ENCODE measurements at places on chromosomes 6 and 20.

DNA sequence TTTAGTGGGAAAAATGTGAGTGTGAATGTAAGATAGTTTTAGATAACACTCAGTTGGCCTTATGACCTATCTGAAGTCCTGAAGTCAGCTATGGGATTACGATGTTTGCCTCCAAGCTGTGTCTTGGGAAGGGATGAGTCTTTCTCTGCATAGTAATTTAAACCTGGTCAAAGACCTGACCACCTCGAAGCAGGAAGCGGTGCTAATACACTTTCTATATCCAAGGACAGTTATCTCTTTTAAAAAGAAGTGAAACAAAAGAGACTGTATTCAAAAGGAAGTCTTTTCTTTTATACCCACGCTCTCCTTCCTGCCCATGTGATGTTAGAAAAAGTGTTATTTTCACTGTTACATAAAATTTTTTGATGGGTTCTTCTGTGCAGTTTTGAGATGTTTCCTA is 94.9 kb downstream of the JARID2 start:
- no peak for DNase-seq

DNA sequence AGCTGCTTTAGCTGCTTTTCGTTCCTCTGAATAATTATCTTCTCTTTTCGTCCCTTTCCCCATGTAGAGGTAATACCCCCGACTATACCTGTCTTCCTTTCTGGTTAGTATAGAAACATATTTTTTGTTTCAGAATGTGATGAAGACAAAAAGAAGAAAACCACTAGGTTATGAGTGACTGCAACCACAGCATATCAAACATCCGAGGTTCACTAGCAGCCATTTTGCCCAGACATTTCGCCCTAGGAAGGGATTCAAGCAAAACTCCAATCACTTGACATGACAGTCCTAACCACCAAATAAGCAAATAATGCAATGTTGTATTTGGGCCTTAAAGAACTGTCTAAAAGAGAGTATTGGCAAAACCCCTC is 9.4 kb downstream of the SNX5 start:
- DNase-seq = no peak

DNA sequence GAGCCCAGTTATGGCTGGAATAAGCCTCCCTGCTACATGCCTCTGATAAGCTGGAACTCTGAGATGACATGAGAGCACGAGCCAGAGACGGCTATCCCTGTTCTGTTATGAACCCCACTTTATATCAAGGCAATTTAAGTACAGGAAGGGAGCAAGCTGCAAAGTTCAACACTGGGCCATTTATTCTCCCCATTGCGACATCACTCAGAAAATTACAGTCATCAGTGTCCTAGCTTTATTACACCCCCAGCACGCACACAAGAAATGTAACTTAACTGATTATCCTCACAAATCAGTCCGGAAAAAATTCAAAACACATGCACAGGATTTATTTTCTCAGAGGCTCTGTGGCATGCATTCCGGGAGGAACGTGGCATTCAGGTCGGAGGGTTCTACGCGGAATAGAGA is 125.3 kb upstream of the SLC2A12 start:
- no peak for DNase-seq

DNA sequence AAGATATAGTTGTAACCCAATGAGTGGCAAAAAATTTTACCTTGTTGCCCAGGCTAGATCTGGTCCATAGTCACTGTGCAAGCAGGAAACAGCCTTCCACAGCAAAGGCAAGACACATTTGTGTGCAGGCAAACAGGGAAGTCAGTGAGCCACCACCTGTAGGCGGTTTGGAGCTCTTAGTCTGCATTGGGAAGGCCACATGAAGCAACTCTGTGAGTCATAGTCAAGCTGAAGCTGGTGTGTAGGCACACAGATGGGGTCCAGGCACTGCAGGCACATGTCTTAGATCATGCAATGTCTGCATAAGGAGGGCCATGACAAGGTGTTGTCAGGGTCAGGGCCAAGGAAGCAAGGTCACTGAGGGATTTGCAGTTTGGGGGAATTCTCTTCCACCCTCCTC is 543.2 kb upstream of the EPHA7 start:
- DNase-seq = no peak

- DNase-seq = no peak
Measured at GRCh38 chr20:40741507-40742106, 52.6 kb upstream of the MAFB start.

GRCh38 chr20:62156592-62157386 is 13.2 kb downstream of the SS18L1 start:
- DNase-seq = peak; percentile 55

DNA sequence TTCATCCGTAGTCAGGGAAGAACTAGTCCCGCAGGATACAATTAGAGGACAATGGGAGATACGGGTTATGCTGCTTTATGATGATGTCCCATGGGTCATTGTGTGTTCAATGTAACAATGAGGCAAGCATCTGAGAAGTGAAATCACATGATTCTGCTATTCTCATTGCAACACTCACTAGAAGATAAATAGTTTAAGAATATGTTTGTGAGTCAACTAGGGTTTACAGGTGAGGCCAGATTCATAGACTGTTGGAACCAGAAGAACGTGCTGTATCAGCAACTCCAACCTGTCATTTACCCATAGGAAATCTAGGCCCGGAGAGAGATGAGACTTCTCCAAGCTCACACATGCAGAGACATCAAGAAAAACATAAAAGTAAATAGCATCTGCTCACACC is 80.8 kb downstream of the SCML4 start:
- no peak for DNase-seq

GRCh38 chr6:134984821-134985220 is 34.9 kb upstream of the ALDH8A1 start:
- no peak for DNase-seq

DNA sequence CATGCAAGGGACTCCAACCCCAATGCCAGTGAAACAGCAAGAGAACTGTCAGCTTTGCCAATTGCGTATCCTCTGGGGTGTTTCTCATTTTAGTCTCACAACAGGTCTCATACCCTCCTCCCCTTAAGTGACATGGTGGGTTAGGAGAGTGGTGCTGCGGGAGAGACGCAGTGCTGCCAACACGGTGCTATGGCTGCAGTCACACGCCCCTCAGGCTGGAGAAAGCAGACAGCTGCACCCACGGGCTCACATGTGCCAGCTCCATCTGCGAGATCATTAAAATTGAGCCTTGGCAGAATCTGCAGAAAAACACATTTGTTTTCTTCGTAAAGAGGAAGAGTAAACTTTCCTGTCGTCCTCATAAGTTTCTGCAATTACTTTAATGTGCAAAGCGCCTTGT is 114.7 kb downstream of the ANKRD60 start:
- DNase-seq = no peak

DNA sequence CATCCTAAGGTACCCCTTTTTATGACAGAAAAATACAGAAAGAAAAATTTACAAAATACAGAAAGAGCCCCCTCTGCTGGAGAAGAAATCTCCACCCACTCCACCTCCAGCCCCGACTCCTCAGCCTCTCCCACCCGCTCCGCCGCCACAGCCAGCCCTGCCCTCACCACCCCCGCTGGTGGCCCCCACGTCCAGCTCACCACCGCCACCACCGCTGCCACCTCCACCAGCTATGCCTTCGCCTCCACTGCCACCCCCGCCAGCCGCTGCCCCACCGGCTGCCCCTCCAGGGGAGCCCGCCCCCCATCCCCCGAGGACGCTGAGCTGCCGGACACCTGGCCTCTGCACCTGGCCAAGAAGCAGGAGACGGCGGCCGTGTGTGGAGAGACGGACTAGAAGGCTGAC is 17.7 kb downstream of the WFDC2 start:
- DNase-seq = no peak

DNA sequence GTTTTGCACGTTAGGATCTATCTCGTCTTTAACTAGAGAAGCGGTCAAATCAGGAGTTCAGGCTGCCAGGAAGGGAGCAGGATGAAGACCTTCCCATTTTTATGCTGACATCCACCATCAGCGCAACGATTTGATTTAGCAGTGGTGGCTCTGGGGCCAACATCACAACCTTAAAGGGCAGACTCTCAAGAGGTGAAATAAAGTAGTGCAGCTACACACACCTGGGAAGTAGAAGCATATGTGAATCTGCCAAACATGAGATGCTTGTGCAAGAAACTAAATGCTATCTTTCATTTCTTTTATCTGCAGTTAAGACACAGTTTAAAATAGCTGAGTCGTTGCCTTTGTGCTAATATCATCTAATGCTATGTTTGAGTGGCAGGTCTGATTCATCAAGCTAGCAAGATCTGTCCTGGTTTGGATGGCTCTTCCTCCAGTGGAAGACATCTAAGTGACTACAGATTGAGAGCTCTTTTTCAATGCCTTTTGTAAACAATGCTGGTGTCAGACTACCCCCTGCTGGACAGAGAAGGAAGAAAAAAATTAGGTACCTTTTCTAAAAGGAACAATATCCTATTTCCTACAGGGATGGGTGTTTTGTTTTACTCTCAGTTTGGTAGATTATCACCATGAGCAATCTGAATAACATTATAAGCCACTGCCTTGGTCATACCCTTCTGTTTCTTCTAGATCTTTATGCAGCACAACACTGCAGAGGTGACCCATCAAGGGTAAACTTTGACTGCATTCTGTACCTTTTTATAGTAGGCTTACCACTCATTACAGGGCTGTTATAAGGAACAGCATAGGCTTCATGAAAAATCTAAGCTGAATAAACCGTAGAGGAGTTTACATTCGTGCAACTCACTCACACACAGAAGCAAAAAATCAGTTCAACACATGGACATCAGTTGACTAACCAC is 171.6 kb upstream of the FBXL4 start:
- no peak for DNase-seq

DNA sequence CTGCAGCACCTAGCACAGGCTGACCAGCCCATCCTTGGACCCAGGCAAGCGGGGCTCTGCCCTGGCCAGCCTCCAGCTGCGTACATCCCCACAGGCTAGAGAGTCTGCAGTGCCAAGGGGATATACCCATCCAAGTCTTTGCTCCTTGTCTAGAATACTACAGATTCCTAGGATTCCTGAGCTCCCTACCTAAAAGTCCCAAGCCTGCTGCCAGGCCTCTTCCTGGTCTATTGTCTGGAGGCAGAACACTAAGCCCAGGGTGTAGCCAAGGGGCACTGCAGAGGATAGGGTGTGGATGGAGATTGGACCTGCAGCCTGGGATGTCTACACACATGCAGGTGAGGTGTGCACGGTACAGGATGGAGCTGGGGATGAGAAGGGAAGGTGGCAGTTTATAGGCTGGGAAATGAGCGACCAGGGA is 90.0 kb upstream of the SIRPA start:
- no peak for DNase-seq

- DNase-seq = no peak
Measured at GRCh38 chr6:2507016-2507415, 243.7 kb downstream of the MYLK4 start.

GRCh38 chr6:153074761-153075160 is 56.3 kb downstream of the RGS17 start:
- DNase-seq = no peak

GRCh38 chr6:12976366-12976765 is 259.8 kb downstream of the PHACTR1 start:
- DNase-seq = no peak

DNA sequence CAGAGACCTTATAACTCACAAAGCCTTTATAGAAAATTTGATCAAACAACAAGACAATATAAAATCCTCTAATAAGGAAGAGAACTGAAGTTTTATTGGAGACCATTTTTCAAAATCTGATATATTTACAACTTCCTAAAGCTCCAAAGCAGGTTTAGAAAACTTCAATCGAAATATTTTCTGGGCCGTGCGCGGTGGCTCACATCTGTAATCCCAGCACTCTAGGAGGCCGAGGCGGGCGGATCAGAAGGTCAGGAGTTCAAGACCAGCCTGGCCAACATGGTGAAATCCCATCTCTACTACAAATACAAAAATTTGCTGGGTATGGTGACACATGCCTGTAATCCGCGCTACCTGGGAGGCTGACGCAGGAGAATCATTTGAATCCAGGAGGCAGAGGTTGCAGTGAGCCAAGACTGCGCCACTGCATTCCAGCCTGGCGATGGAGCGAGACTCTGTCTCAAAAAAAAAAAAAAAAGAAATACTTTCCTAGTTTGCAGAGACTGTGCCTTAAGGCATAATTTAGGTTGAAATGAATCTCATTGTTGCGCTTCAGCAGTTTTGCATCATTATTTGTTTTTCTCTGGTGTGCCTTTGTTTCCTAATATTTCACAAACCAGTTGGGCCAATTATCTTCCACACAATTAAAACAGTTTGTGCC is 60.6 kb upstream of the ASIP start:
- DNase-seq = no peak

DNA sequence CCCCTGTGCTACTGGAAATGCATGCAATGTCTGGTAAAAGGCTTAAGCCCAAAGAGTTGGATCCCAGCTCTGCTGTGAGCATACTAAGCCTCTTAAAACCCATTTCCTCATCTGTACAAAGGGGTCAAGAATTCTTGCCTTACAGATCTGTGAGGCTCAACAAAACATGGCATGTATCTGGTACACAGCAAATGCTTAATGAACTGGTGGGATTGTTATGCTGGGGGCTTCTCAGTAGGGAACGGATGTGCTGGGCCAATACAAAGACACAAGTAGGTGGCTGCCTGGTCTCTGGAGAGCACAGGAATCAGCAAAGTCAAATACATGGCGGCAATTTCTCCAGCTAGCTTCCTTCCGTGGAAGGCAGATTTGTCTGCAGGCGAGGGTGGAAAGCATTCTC is 62.3 kb downstream of the LAMP5 start:
- no peak for DNase-seq

DNA sequence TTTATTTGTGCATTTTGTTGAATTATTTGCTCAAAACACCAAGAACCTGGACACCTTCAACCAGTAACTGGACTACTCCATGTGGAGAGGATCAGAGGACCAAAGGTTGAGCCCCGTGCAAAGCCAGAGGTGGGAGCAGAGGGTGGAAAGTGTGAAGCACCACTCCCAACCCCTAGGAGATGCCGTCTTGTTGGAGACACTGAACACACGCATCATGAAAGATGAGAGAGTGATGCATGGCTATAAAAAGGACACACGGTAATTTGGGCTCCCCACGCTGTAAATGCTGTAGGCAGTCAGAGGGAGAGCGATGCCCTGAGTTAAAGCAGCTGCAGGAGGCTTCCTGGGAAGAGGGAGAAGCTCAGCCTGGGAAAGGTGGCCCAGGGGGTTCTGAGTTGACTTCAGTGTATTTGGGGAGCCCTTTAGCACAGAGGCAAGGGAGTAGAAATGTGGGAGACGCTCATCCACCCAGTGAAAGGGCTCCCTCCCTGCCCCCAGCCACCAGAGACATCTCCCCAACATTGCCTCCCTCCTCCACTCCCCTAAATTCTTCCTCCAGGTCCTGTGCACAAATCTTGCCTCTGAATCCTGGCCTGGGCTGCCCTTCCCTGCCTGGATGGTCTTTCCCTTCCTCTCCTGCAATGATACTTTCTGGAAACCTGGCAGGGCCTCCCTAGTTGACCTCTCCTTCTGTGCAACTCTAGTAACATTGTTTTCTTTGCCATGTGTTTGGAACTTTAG is 55.8 kb upstream of the IYD start:
- DNase-seq = no peak

DNA sequence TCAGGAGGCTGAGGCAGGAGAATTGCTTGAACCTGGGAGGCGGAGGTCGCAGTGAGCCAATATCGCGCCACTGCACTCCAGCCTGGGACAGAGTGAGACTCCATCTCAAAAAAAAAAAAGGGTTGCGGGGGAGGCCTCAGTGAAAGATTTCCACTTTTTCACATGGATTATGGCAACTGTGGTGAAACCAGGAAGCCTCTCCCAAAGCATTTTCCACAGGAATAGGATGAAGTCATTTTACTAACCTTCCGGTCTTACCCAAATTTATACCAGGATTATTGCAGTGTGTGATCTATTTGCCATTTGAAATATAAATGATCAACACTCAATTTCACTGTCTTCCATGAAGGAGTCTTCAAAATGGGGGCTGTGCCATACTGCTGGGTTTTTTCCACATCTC is 93.6 kb upstream of the FAM8A1 start:
- no peak for DNase-seq

GRCh38 chr6:55175078-55176049 is 1.0 kb downstream of the HCRTR2 start:
- no peak for DNase-seq
